ENCODE measurements at places on chromosomes 6 and 20.

GRCh38 chr6:157177731-157178336, 145.5 kb downstream of the TMEM242 start:
- no peak for DNase-seq

DNA sequence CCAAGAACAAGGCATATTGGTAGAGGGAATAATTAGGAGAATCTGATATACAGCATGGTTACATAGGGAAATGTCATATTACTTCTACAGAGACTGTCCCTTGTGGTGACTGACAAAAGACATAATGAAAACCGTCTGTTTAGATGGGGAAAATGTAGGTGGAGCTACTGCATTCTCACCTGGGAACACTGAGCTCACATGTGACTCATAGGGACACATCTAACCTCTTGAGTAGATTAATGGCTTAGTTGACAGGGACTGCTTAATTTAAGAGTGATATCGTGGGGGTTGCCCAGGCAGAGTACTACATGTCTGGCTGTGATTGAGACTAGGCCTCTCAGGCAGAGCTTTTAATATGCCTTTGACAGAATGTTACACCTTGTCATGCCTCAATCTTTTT, 235.3 kb upstream of the ZFP64 start:
- no peak for DNase-seq

- DNase-seq, result no peak
Observed at GRCh38 chr6:167424700-167425099, 99.8 kb downstream of the TTLL2 start.

- DNase-seq, result no peak
Observed at GRCh38 chr6:100662264-100662663, 197.5 kb upstream of the SIM1 start.

GRCh38 chr6:1612974-1613306, 3.2 kb downstream of the FOXC1 start:
- no peak for DNase-seq

DNA sequence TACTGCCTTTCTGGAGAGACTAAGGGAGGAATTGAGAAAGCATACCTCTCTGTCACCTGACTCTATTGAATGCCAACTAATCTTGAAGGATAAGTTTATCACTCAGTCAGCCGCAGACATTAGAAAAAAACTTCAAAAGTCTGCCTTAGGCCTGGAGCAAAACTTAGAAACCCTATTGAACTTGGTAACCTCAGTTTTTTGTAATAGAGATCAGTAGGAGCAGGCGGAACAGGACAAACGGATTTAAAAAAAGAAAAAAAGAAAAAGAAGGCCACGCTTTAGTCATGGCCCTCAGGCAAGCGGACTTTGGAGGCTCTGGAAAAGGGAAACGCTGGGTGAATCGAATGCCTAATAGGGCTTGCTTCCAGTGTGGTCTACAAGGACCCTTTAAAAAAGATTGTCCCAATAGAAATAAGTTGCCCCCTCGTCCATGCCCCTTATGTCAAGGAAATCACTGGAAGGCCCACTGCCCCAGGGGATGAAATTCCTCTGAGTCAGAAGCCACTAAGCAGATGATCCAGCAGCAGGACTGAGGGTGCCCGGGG, 43.1 kb upstream of the RNF182 start:
- DNase-seq, result no peak

DNA sequence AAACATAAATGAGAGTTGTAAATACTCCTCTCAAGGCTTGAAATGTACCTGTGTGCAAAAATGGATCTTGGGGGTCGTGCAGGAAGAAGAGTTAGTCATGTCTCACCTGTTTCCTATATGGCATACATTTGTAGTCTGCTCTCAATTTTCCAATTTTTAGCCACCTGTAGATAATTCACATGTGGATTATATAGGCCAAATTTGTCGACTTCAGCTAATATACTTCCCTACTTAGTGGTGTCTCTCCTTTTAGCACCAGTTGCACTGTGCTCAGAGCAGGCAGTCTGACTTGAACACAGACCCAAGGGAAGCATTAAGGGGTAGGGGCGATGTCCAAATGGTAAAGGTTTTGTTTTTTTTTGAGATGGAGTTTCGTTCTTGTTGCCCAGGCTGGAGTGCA, 1.9 kb downstream of the RBM24 start:
- DNase-seq, result no peak

GRCh38 chr6:43702534-43703440, 15.2 kb upstream of the MRPS18A start:
- DNase-seq, result peak; percentile 60

GRCh38 chr20:12670301-12670700, 338.5 kb upstream of the SPTLC3 start:
- DNase-seq, result no peak

- no peak for DNase-seq
Observed at GRCh38 chr6:30997301-30997700, 13.0 kb upstream of the MUC22 start.

GRCh38 chr6:133768656-133769295, 120.1 kb upstream of the TCF21 start:
- DNase-seq, result no peak

DNA sequence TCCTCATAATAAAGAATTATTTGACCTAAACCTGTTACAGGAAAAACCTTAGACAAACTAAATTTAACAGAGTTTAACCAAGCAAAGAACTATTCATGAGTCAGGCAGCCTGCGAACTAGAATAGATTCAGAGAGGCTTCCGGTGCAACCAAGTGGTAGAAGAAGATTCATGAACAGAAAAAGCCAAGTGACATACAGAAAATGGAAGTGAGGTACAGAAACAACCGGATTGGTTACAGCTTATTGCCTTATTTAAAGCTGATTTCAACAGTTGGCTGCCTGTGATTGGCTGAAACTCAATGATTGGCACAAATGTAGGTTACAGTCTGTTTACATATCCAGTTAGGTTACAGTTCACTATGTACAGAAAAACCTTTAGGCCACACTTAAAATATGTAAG, 10.1 kb downstream of the PPP1R3G start:
- DNase-seq, result no peak

GRCh38 chr6:3650076-3650958, 101.2 kb downstream of the PXDC1 start:
- DNase-seq, result no peak

GRCh38 chr6:140380427-140381218, 1006.2 kb upstream of the CITED2 start:
- DNase-seq, result no peak

DNA sequence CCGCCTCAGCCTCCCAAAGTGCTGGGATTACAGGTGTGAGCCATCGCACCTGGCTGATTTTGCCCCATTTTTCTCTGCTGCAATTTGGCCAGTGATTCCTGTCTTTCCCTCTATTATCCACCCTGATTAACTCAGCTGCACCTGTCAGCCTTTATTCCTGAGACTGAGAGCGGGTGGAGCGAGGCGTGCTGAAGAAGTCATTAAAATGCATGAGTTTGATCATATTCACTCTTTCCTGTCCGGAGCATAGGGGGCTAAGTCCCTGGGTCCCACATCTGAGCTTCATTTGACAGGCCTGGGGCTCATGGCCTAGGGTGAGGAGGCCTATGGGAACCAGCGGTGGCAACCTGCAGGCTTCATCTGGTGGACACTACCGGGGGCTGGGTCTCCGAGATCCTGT, 25.7 kb upstream of the CTNNBL1 start:
- DNase-seq, result no peak

GRCh38 chr6:55198715-55199114, 24.4 kb downstream of the HCRTR2 start:
- no peak for DNase-seq

GRCh38 chr20:18805881-18806280, 7.7 kb upstream of the SCP2D1 start:
- DNase-seq, result no peak

DNA sequence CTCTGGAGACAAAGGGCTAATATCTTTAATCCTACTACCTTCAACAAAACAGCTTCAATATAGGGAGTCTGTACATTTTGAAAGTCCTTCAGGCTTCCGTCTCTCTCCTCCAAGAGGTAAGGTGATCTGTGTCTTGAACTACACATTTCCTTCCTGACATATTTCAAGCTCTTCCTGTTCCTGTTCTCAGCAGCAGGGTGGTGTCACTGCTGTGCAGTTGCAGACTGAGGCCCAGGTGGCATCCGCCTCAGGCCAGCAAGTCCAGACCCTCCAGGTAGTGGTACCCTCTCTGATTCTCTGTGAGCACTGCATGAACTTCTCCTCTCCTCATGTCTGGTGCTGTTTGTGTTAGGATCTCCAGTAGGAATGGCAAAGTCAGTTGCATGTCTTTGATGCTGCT, 7.8 kb downstream of the NFYA start:
- no peak for DNase-seq

DNA sequence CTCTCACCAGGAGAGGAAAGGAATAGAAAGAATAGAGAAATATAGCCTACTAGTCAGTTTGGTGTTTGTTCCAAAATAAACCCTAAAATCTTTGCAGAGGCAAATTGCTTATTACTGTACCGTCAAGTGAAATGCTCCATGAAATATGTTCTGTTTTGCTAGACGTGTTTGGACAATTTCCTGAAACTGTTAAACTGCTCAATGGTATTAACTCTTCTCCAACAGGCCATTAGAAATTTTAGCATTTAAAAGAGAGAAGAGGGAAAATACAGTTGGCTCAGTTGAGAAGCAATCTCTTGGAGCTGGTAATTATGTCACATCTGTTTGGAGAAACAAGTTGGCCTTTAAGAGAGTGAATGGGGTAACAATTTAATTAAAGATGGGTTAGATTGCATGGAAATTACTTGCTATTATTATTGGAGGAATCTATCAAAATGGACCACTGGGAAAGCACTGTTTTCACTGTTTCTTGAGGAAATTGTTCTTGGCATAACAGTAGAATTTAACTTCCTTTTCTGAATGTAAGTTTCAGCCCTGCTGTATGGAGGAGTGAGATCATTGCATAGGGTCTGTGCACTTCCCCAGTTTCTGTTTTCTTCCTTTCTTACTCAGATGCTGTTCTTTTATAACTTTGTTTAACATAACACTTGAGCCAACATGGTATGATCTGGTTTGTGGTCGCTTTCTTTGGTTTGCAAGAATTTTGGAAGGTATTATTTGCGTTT, 373.6 kb downstream of the PLCB1 start:
- DNase-seq, result no peak

- DNase-seq, result no peak
Observed at GRCh38 chr6:136410201-136411024, 120.8 kb upstream of the BCLAF1 start.

DNA sequence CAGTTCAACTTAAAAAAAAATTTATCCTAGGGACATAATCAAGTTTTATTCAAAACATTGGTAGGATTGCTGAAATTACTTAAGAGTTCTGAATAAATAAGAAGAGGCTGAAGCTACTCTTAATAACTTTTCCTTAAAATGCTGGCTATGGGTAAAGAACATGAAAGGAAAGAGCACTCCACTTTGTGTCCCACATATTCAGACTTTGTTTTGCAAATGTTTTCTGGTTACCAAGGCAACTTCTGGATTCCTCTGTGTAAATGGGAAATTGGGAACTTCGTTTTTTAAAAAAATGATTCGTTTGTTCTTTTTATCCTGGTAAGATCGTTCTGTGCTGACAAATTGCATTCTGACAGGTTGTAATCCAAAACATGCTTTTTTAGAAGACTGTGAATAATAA, 115.0 kb downstream of the KIF6 start:
- DNase-seq, result no peak

DNA sequence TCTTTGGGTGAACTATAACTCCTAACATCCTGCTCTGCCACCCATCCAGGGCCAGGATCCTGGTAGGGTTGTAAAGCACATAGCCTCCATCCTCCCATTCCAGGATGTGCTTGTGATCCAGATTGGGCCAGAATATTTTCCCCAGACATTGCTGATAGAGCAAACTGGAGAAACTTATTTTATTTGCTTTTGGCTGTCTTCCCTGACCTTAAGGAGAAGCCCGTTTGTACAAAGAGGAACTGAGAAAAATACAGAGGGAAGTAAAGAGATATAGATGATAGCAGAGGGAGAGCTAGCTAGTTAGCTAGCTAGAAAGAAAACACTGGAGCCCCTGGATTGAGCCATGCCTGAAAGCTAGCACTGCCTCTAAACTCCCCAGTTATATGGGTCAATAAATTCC, 9.0 kb upstream of the HDAC2 start:
- no peak for DNase-seq

- no peak for DNase-seq
Observed at GRCh38 chr6:134389658-134390057, 71.7 kb upstream of the SGK1 start.

- no peak for DNase-seq
Observed at GRCh38 chr20:33673410-33674293, 576 bp downstream of the NECAB3 start.

GRCh38 chr6:4313044-4313686, 177.8 kb upstream of the ECI2 start:
- DNase-seq, result no peak

DNA sequence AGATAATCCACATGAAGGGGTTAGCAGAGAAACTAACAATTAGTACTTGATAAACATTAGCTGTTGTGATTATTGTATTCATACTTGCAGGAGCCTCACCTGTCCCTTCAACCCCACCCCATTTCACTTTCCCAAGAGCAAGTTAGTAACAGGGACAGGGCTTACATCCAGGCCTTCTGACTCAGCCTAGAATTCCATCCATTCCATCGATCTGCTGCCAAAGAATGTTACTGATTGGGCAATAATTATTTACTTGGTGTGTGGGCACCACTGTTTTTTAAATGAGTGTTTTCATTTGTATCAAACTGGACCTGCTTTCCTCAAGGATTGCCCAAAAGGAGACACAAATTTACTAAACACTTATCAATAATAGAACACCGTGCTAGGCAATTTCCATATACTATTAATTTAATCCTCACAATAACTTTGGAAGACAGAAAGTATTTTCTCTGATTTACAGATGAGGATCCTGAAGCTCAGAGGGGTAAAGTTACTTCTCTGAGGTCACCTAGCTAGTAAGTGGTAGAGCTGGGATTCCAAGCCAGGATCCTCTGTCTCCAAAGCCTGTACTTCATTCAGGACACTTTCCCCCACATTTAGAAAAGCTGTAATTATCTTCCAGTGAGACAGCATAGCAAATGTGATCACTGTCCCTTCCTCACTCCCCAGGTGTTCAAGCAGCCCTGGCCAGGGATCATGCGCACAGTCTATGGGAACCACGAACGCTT, 32.8 kb downstream of the GSS start:
- DNase-seq, result no peak

DNA sequence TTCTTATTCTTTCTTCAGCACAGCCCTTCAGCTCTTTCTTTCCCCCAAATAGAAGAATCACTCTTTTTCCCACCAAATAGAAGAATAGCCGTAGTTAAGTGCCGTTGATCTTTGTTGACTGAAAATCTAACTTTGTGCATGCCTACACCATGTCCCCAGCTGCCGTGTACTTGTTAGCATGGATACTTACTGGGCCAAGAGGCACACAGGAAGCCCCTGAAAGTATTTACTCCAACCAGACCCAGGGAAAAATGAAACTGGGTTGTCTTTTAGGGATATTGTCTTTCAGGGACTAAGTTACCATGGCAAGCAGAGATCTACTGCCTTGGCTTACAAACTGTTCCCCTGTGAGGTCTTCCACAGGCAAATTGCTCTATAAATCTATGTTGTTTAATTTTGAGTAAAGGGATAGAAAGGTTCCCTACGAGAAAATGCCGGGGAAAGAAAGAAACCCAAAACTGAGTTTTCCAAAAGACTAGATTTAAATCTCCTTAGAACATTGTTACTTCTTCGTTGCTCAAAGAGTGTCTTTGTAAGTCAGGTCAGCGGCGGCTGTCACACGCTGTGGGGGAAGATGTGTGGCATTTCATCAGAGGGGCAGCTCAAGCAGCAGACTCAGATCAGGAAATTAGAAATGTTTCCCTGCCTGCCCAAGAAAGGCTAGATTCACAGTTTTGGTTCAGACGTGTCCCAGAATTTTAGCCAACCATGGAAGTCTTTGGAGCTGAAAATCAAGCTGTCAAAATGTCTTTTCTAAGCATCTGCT, 188.2 kb upstream of the PRND start:
- DNase-seq, result no peak

GRCh38 chr20:62248890-62249560, 10.7 kb downstream of the OSBPL2 start:
- no peak for DNase-seq
